Right cardiac atrium (tissue), 5 donors: ENCODE measurements at places on chromosomes 6 and 20. TPM values are rescaled to one million over a fixed set of nuclear protein-coding genes. Genes with fewer than 3 reads are reported as not detected.

The KIF13A gene
- 79.6 TPM for total RNA-seq

The CCN2 gene
- total RNA-seq, result 35.8 TPM

The SMPD2 gene
- total RNA-seq, result 6.7 TPM

The FILIP1 gene
- total RNA-seq, result 110 TPM

The SAMD10 gene
- total RNA-seq, result 3.3 TPM

The IL17F gene
- not detected for total RNA-seq
